ENCODE measurements at places on chromosomes 4 and X.

DNA sequence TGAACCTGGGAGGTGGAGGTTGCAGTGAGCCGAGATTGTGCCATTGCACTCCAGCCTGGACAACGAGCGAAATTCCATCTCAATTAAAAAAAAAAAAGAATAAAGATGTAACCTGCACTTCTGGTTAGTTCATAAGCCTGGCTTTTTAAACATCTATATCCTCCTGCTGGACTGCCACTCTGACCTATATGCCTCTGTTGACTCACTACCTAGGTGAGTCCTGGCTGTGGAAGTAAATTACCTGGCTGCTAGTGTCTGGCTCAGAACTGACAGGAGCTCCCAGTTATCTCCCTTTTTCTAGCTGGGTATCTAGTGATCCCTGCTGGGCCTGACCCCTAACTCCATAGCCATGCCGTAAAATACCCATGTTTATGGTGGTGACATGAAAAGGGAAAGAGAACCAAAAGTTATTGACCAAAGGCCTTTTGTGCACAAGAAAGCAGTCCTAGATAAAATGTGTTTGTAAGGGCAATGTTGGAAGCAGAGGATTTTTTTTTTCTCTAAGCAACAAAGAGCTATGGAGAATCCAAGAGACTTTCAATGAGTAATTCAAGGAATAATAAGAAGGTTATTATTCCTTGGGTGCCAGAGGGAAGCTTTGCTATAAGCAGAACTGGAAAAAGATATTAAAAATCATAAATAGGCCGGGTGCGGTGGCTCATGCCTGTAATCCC lies 10.4 kb upstream of the G3BP2 start:
- H3K27me3 ChIP-seq: no peaks in the 10 kb centered on the region
- no peaks in the 10 kb centered on the region for H3K36me3 ChIP-seq
- H3K27ac ChIP-seq: no peak overlapping the region
- DNase-seq: no peak

GRCh38 chr4:38539501-38539900 lies 124.5 kb upstream of the KLF3 start:
- no peaks in the 10 kb centered on the region for H3K4me1 ChIP-seq
- peaks cover 3% of the 10 kb centered on the region for H3K36me3 ChIP-seq
- H3K27me3 ChIP-seq: no peaks in the 10 kb centered on the region
- no peak for DNase-seq
- H3K27ac ChIP-seq: no peak overlapping the region
- no peak overlapping the region for H3K4me3 ChIP-seq

- peaks cover 9% of the 10 kb centered on the region for H3K27me3 ChIP-seq
- H3K4me1 ChIP-seq: no peaks in the 10 kb centered on the region
- no peak for DNase-seq
- H3K4me3 ChIP-seq: no peak overlapping the region
- no peak overlapping the region for H3K27ac ChIP-seq
Measured at GRCh38 chrX:132763528-132763927, 194.9 kb downstream of the HS6ST2 start.

DNA sequence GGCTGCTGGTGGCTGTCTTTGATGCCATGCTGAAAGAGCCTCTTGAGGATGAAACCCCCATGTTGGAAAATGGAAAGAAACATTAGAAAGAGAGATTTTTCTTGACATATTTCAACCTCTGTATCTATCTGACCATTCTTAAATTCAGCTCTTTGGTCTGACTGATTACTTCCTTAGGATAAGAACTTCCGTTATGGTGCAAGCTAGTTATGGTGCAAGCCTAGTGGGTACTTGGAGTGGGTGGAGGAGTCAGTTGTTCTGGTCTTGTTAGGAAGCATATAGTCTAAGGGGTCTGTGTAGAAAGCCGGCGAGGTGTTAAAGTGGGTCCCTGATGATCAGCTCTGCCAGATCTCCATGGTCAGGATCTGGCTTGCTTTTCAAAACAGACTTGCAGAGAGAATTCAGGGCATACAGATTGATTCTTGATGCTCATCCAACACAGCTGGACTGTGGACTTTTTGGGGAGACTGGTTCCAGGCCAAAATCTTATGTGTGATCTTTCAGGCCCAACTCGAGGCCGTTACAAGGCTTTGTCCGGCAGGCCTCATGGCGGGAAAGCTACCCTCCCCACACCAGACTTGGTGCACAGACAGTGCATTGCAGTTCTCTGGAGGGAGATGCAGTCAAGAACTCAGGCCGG lies 82.8 kb upstream of the BOD1L1 start:
- no peaks in the 10 kb centered on the region for H3K4me1 ChIP-seq
- H3K4me3 ChIP-seq: no peak overlapping the region
- DNase-seq: no peak
- no peaks in the 10 kb centered on the region for H3K36me3 ChIP-seq
- H3K27me3 ChIP-seq: peaks cover 32% of the 10 kb centered on the region

- no peaks in the 10 kb centered on the region for H3K27me3 ChIP-seq
- peaks cover 7% of the 10 kb centered on the region for H3K4me1 ChIP-seq
- H3K4me3 ChIP-seq: no peak overlapping the region
- no peak for DNase-seq
- H3K27ac ChIP-seq: peak overlapping the region; percentile 62
Measured at GRCh38 chrX:23736030-23736429, 7.0 kb downstream of the ACOT9 start.

DNA sequence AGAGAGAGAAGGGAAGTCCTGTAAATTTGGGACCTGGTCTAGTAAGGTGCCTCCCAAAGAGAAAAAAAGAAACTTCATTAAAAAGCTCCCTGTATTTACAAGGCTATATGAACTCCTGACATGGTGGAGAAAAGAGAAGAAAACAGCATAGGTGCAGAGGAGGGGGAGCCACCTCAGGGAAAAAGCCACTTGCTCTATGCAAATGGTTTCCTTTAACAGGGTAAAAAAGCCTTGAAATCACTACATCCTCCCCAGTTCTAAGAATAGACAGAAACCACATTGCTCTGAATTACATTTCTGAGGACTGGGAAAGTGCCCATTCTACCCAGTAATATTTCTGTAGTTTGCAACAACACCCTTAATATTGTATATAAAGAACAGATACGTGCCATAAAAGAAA lies 165.5 kb downstream of the KLF8 start:
- H3K36me3 ChIP-seq: no peaks in the 10 kb centered on the region
- H3K27me3 ChIP-seq: no peaks in the 10 kb centered on the region
- H3K4me1 ChIP-seq: peaks cover 6% of the 10 kb centered on the region
- no peak overlapping the region for H3K27ac ChIP-seq
- H3K4me3 ChIP-seq: no peak overlapping the region

DNA sequence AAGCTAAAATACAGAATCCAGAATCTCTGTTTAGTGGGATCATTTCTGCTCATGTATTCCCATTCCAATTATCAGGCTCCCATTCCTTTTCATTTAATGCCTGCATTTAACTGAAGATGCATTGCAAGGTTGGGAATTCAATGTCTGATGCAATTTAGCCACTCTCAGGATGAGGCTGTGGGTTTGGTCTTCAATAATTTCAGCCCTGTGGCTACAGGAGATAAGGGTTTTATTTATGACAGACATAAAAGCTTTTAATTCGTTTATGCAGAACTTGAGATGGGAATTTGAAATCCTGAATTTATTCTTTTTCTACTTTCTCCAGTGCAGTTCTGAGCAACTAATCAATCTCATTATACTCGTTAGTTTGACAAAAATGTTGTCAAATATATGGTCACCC lies 1225.9 kb downstream of the PCDH18 start:
- H3K27ac ChIP-seq: no peak overlapping the region
- H3K27me3 ChIP-seq: no peaks in the 10 kb centered on the region
- no peak for DNase-seq
- no peaks in the 10 kb centered on the region for H3K36me3 ChIP-seq
- H3K4me1 ChIP-seq: no peaks in the 10 kb centered on the region

GRCh38 chr4:164997941-164998340 lies 20.5 kb upstream of the TRIM61 start:
- H3K4me1 ChIP-seq: no peaks in the 10 kb centered on the region
- no peak overlapping the region for H3K4me3 ChIP-seq
- H3K36me3 ChIP-seq: no peaks in the 10 kb centered on the region

DNA sequence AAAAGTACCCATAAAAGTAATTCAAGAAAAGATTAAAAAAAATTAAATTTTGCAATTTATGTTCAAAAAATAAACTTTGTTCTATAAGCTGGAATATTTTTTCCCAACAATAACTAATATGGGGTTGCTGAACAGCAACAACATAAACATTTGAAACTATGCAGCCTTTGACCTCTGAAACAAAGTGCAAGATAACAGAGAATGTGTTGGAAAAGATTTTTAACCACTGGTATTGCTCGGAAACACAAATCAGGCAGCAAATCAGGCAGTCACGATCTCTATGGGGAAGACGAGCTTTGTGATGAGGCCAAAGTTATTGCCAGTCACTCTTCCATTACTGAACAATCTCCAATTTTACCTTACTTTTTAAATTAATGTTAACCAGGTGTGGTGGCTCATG lies 332.1 kb downstream of the PABPC4L start:
- H3K4me1 ChIP-seq: no peaks in the 10 kb centered on the region
- H3K4me3 ChIP-seq: no peak overlapping the region
- H3K27me3 ChIP-seq: no peaks in the 10 kb centered on the region

DNA sequence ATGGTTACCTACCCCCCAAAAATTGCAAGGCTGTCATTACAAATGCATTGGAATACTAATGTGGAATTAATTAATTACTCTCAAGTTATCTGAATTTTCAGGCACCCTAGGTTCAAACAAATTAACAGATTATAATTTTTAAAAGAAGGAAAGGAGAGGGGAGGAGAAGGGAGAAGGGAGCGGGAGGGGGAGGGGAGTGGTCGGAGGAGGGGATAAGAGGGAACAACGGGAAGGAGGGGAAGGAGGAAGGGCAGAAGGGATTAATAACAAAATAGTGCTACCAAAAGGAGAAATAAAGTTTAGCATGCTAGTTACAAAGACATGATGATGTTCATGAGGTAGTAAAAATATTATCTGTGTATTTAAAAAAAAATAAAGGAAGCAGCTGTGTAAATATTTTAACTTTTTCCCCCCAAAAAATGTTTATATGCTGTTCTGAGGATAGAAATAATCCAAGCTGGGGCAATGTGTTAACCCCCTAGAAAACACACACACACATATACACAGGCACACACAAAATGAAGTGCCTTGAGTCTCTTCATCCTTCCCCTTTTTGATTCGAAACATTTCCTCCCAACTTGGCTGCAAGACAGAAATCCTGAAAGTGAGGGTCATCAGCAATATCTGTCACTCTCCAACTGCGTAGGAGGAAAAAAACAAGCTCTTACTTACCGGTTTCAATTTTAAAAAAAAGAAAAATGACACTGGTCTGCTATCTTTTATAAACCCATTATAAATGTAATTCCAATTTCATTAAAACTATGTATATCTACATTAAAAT lies 58.8 kb downstream of the PPP3CA start:
- no peak overlapping the region for H3K4me3 ChIP-seq
- H3K36me3 ChIP-seq: no peaks in the 10 kb centered on the region
- no peaks in the 10 kb centered on the region for H3K27me3 ChIP-seq
- no peak overlapping the region for H3K27ac ChIP-seq
- DNase-seq: no peak

DNA sequence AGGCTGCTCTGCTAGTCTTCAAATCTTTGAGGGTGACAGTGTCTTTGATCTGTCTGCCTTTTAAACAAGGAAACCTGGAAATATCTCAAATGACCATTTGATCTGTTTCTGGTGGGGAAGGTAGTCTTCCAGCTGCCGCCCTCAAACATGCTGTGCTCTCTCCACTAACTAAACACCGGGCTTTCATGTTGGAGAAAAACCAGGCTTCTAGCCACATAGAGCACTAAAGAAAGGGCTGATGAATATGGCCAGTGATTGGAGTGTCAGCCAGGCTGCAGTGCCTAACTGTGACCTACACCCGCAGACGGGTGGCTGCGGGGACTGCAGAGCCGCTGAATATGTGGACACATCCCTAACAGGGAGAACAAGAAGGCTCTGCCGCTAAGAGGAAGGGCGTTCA lies 85.9 kb downstream of the UNC5C start:
- H3K27me3 ChIP-seq: no peaks in the 10 kb centered on the region
- H3K27ac ChIP-seq: no peak overlapping the region
- no peaks in the 10 kb centered on the region for H3K4me1 ChIP-seq
- H3K36me3 ChIP-seq: peaks cover 4% of the 10 kb centered on the region
- H3K4me3 ChIP-seq: no peak overlapping the region
- no peak for DNase-seq

DNA sequence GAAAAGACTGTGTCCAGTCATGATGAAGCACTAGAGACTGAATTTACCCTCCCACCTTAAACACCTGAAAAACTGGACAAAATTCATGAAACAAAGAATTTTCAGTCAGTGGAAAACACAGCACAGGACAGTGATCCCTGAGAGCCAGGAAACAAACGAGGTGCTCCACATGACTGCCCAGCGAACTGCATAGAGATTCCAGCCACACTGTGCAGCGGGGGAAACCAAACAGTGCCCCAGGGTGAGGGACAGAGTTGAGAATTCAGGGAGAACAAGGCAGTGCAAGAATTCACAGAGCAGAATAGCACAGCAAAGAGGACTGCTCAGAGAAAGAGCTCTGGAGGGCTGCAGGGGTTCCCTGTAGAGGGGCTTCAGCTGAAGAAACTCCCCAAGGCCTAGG lies 55.5 kb upstream of the SEC24B start:
- no peaks in the 10 kb centered on the region for H3K4me1 ChIP-seq
- no peaks in the 10 kb centered on the region for H3K36me3 ChIP-seq
- DNase-seq: no peak
- H3K27ac ChIP-seq: no peak overlapping the region
- H3K4me3 ChIP-seq: no peak overlapping the region
- H3K27me3 ChIP-seq: peaks cover 29% of the 10 kb centered on the region

All from central memory CD8-positive, alpha-beta T cell (primary cell).